ENCODE measurements at places on chromosomes 3 and 15.

GRCh38 chr3:108053067-108053466, 37.8 kb downstream of the CD47 start:
- DNase-seq, result no peak

GRCh38 chr3:16279010-16279801, 14.2 kb downstream of the OXNAD1 start:
- DNase-seq, result no peak

DNA sequence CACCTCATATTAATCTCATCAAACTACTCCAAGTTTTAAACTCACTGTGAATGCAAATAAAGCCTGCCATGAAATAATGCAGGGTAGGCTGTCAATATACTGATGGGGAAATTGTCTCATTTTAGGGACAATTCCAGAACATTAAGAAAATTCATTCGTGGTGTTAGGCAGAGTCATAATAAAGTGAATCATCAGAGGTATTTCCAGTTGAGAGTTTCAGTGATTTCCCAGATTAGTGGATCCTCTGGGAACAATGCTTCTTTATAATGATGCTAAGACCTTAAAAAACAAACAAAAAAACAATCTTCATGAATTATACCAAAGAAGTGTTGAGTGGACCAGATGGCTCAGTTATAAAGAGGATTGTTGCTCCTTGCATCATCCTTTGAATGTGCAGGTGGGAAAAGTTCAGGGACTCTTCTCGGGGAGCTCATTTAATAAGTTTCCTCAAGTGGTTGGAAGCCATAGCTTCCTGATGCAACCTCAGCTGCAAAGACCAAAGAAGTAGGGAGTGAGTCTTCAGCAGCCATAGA, 360.9 kb upstream of the TRIM42 start:
- DNase-seq, result no peak

GRCh38 chr3:184733181-184733580, 21.3 kb upstream of the MAGEF1 start:
- no peak for DNase-seq

- no peak for DNase-seq
These were observed 116.7 kb downstream of the MCTP2 start for GRCh38 chr15:94348084-94348483.

GRCh38 chr3:191775451-191776233, 314.7 kb downstream of the PYDC2 start:
- peak; percentile 69 for DNase-seq

- no peak for DNase-seq
These were observed 29.2 kb downstream of the UBE2Q2 start for GRCh38 chr15:75872403-75872990.

DNA sequence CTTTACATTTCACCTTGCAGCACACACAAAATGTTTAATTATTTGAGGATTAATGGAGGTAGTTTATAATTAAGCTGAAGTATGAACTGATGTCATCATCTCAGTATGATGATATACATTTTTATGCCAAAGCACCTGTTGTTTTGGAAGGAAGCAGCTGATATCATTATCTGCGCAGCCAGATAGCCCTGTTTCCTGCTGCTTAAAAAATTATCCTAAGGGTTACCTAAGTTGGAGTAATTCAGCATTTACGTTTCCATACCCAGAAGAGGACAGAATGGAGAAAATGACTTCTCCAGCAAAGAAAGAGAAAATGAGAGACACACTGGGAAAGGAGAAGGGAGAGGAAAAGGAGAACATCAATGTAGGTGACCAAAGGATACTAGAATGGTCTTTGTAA, 370.3 kb upstream of the PLSCR5 start:
- DNase-seq, result no peak

- no peak for DNase-seq
These were observed 91.5 kb downstream of the RPL22L1 start for GRCh38 chr3:170778240-170779217.

- no peak for DNase-seq
These were observed 183.4 kb upstream of the UBE2E2 start for GRCh38 chr3:23019596-23020300.

DNA sequence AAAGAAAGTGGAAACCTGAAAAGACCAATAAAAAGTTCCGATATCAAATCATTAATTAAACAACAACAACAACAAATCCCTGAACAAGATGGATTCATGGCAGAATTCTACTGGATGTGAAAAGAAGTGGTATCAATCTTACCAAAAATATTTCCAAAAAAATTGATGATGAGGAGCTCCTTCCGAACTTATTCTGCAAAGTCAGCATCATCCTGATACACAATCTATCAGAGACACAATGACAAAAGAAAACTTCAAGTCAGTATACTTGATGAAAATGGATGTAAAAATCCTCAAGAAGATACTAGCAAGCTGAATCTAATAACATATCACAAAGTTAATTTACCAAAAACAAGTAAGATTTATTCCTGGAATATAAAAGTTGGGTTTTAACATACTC, 881.8 kb downstream of the SI start:
- no peak for DNase-seq

GRCh38 chr15:87227846-87228245, 1028.7 kb downstream of the NTRK3 start:
- DNase-seq, result no peak

- no peak for DNase-seq
These were observed 23.8 kb downstream of the RLBP1 start for GRCh38 chr15:89197503-89197971.

DNA sequence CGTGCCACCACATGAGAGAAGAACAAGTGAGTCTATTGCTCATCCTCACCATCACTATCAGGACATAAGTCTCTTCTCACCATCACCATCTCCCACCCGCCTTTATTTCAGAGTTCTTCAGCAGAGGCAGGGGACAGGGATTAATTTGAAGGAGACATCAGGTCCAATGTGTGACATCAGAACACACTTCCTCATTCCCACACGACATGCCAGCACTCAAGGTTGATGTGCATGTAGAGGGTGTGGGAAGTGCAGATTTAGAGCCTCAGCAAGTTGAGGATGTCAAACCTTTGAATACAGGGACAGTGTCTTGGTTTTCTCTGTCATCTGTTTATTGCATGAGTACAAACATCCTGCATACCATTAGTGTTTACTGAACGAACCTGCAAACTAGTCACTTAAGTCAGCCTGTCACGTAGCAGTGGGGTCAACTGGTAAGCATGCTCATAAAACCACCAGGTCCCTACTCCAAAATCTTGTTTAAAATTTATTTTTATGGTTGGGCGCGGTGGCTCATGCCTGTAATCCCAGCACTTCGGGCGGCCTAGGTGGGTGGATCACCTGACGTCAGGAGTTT, 104.4 kb downstream of the MYLK start:
- DNase-seq, result no peak

DNA sequence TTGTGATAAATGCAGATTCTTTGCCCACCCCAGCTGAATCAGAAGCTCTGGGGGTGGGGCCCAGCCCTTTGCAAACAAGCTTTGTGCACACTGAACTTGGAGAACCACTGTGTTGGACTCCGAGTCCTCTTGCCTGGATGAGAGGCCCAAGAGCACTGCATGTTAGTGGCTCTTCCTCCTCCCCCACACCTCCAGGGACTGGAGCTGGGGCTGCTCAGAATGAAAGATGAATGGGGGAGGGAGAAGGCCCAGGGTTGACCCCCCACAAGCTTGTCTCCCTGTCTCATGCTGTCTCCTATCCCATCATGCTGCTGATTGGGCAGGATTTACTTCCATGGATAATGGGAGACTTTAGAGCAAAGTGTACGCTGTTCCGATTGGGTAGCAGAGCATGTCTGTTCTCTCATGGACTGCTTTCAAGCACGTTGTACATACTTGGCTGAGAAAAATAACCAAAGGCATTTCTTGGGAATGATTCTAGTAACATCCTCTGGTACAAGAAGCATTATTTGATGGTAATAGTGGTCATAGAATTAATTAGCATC, 99.6 kb downstream of the PGPEP1L start:
- DNase-seq, result no peak

DNA sequence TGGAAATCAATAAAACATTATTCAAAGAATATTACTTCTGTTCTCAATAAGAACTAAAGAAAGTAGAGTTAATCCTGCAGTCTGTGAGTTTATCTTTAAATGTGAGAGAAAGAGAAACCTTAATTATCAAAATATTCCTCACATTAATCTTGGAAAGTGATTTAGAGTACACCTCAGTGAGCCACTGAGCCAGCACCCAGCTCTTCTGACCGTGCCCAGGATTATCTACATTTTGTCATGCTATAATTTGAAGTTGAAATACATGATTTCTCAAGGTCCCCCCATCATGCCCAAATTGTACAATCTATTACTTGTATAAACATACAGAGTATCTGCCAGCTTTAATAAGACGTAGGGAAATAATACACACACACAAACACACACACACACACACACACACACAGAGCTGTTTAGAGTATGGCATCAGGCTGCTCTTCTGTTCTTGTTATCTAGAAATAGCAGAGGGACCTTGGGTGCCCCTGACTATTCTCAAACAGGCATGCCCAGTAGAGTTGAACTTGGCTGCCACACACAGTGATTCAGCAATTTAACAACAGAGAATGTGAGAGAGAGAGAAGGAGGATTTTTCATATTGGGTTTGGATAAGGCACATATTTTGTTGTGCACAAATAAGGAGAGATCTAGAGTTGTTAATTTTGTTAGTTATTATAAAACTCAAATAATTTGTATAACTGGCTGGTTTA, 74.4 kb downstream of the P2RY1 start:
- DNase-seq, result no peak

- DNase-seq, result no peak
These were observed 33.0 kb downstream of the KY start for GRCh38 chr3:134617608-134618477.

DNA sequence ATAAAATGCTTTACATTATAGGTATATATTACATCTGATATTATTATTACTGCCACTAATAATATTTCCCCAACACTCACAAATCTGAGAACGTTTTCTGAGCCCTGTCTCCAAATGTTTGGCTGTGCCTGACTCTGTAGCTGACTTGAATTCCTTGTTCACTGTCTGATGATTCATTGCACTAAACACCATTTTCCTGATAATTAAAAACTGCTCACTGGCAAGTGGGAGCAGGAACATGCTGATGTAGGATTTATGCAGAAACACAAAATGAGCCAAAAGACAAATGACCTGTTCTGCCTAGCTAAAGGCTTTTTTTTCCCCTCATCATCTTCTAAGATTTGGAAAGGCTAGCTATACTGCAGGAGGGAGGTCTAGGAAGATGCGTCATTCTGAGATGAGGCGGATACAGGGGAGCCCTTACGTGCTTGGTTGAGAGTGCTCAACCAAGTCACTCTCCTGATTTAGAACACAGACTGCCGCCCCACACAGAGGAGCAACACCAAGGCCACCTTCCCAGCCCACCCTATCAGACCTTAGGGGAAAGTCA, 380.7 kb downstream of the EPHB1 start:
- no peak for DNase-seq

GRCh38 chr3:86229086-86229774, 761.7 kb downstream of the VGLL3 start:
- no peak for DNase-seq
